ENCODE measurements at places on chromosomes 6 and 20. TPM values are rescaled to one million over a fixed set of nuclear protein-coding genes. Genes with fewer than 3 reads are reported as not detected.

The CRISP2 gene
- polyA plus RNA-seq = not detected

The LY86 gene
- polyA plus RNA-seq = not detected

The CTSZ gene
- polyA plus RNA-seq = 0.46 TPM

The CCM2L gene
- polyA plus RNA-seq = not detected

The ME1 gene
- not detected for polyA plus RNA-seq

The BTN3A1 gene
- 14.0 TPM for polyA plus RNA-seq

The HLA-DPB1 gene
- not detected for polyA plus RNA-seq

The PRDM13 gene
- polyA plus RNA-seq = not detected

The COL19A1 gene
- polyA plus RNA-seq = not detected

The ADGRG6 gene
- 176 TPM for polyA plus RNA-seq

The FGD2 gene
- not detected for polyA plus RNA-seq

The SFTA2 gene
- not detected for polyA plus RNA-seq

The PCSK2 gene
- not detected for polyA plus RNA-seq

The LAMP5 gene
- polyA plus RNA-seq = not detected

The SLC26A8 gene
- 0.42 TPM for polyA plus RNA-seq

The AIF1 gene
- 1.4 TPM for polyA plus RNA-seq

The PRSS35 gene
- not detected for polyA plus RNA-seq

The NFATC2 gene
- 1.9 TPM for polyA plus RNA-seq

The EPM2A gene
- 4.6 TPM for polyA plus RNA-seq

The CAP2 gene
- 35.7 TPM for polyA plus RNA-seq

The LY6G6C gene
- 0.15 TPM for polyA plus RNA-seq

The NFYA gene
- polyA plus RNA-seq = 16.0 TPM

The DEFB121 gene
- not detected for polyA plus RNA-seq

The CEBPB gene
- 28.2 TPM for polyA plus RNA-seq

The ITCH gene
- 20.5 TPM for polyA plus RNA-seq

The ZNF322 gene
- 8.3 TPM for polyA plus RNA-seq

The PYGB gene
- 24.2 TPM for polyA plus RNA-seq

The LY6G6D gene
- not detected for polyA plus RNA-seq

The KHDC1L gene
- not detected for polyA plus RNA-seq

The DEFB127 gene
- polyA plus RNA-seq = not detected

The MOG gene
- polyA plus RNA-seq = not detected

The C6orf52 gene
- 0.50 TPM for polyA plus RNA-seq

The HMGCLL1 gene
- polyA plus RNA-seq = not detected

The RNF144B gene
- polyA plus RNA-seq = 1.2 TPM

The DEFB125 gene
- not detected for polyA plus RNA-seq

The OLIG3 gene
- 0.03 TPM for polyA plus RNA-seq

The HEY2 gene
- polyA plus RNA-seq = 0.04 TPM

The CPNE5 gene
- 0.16 TPM for polyA plus RNA-seq

The HLA-DQA2 gene
- polyA plus RNA-seq = not detected

The OR2H2 gene
- not detected for polyA plus RNA-seq

The GGTLC1 gene
- not detected for polyA plus RNA-seq

The SLC17A3 gene
- polyA plus RNA-seq = 0.08 TPM

The WFDC10B gene
- 0.24 TPM for polyA plus RNA-seq

The TRIM31 gene
- polyA plus RNA-seq = 0.33 TPM

The PSORS1C2 gene
- not detected for polyA plus RNA-seq

The PROKR2 gene
- not detected for polyA plus RNA-seq
